Omental fat pad (tissue), 4 donors: ENCODE measurements at places on chromosomes 4 and X. TPM values are rescaled to one million over a fixed set of nuclear protein-coding genes. Genes with fewer than 3 reads are reported as not detected.

GRCh38 chr4:143404555-143404954 is 67.9 kb downstream of the GAB1 start:
- DNase-seq: no peak

XAGE1A gene
- not detected for total RNA-seq

IL9R gene
- total RNA-seq: not detected

DNA sequence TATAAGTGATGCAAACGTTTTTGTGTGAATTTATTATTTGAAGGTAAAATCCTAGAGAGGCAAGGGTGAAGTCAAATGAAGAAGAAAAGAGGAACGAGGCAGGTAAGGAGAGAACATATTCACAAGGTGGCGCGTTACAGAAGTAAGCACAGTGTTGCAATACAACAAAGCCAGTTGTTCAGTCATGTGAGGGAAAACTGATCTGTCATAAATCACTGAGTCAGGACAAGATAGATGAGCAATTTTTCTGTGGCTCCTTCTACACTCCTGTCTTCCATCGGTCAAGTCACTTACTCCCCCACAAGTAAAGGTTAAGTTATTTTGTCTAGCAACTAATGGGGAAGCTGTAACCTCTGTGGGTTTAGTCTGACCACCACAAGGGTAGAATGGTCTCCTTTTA is 203.0 kb upstream of the GK2 start:
- no peak for DNase-seq

DNA sequence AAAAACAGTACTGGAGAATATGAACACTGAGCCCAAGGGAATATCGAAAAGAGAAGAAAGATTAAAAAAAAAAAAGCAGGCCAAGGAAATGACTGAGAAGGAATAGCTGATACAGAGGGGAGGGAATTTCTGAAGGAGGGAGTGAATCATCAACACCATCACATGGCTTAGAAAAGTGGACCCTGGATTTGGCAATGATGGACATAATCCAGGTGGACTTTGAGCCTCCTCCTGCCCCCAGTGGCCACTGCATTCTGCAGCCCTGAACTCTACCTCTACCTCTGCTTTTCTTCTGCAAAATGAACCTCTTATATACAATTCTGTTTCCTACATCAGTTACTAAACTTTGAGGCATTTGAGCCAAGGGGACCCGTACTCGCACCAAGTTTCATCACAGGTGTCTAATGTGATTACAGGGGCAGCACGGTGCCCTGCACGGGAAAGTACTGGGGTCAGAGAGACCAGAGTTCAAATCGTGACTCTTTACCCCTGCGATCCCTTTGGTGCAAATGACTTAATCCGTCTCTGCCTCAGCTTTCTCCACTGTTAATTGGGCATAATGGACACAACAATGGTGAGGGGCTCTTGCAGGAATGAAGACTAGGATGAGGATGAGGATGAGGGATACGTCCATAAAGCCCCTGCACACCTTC is 1.1 kb downstream of the OCIAD2 start:
- DNase-seq: no peak

GRCh38 chr4:123480706-123481418 is 84.3 kb downstream of the SPRY1 start:
- DNase-seq: no peak

DNA sequence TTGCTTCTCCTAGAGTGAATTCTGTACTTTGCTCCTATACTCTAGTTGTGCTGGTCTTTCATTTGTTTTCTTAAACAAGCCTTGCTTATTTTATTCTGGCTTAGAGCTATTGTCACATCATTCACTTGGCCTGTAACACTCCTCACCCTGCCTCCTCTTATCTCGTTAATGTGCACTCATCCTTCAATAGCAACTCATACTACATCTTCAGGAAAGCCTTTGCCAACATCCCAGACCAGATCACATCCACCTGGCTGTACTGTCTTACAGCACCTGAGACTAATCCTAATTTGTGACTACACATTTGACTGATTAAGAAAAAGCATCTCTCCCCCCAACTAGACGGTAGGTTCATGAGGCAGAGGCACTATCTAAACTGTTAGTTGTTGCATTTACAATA is 80.8 kb downstream of the SLC7A11 start:
- DNase-seq: no peak

DNA sequence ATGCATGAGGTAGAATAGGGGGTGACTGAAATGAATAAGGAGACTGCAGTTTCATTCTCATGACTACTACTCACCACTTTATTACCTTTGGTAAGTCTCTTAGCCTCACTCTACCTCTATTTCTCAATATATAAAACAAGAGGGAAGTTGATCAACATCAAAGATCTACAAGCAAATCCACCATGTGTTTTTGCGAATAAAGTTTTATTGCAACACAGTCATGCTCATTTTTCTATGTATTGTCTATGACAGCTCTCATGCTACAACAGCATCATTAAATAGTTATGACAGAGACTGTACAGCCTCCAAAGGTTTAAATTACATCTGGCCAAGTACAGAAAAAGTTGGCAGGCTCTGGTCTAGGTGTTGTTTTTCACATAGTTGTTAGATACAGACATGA is 72.6 kb upstream of the CPEB2 start:
- no peak for DNase-seq

DUSP9 gene
- 2.3 TPM for total RNA-seq

DNA sequence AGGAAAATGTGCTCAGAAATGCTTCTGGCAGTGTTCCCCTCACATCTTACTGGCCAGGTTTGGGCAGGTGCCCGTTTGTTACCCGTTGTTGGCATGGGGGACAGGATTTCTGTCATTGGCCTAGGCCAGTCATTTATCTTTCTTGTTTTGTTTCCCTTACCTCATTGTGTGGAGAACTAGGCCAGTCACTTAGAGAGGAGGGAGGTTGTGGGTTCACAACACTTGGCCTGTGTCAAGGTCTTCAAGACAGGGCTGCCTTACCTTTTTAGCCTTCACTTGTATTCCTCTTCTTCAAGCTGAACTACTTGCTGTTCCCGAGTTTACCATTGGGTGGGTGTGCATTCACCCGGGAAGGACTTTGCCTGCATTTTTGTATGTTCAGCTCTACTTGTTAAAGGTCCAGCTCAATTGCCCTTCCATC is 17.7 kb downstream of the SNX25 start:
- no peak for DNase-seq

DNA sequence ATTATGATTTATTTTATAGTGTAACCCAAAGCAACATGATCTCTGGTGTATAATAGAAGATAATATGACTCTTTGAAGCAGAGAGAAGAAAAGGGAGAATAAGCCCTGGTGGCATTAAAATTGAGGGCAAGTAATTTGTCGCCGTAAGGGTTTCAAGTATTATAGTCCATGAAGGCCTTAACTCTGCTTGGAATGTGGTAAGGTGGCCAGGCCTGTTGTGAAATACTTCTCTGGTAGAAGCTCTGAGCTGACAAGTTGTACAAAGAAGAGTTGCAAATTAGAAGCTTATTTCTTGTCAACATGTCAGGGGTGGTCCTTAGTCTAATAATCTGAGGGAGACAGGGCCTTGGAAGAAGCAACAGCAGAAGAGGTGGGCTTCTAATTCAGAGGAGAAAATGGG is 151.7 kb upstream of the HHIP start:
- DNase-seq: no peak

SSX4B gene
- not detected for total RNA-seq

APLN gene
- total RNA-seq: 3.1 TPM

- no peak for DNase-seq
Measured at GRCh38 chr4:20698382-20698781, 1.9 kb upstream of the PACRGL start.

VCX2 gene
- total RNA-seq: not detected

DNA sequence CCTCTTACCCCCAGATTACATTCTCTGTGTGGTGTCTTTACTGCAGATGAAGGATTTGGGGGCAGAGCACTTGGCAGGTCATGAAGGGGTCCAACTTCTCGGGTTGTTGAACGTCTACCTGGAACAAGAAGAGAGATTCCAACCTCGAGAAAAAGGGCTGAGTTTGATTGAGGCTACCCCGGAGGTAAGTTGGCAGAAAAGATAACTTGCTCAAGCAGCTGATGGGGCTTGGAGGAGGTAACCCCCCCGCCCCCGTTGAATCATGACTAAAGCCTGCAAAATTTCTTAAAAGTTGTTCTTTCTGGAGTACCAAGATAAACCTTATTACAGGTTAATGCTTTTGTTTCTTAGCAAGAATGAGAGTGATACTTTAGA is 1.5 kb downstream of the CCNG2 start:
- no peak for DNase-seq

DNA sequence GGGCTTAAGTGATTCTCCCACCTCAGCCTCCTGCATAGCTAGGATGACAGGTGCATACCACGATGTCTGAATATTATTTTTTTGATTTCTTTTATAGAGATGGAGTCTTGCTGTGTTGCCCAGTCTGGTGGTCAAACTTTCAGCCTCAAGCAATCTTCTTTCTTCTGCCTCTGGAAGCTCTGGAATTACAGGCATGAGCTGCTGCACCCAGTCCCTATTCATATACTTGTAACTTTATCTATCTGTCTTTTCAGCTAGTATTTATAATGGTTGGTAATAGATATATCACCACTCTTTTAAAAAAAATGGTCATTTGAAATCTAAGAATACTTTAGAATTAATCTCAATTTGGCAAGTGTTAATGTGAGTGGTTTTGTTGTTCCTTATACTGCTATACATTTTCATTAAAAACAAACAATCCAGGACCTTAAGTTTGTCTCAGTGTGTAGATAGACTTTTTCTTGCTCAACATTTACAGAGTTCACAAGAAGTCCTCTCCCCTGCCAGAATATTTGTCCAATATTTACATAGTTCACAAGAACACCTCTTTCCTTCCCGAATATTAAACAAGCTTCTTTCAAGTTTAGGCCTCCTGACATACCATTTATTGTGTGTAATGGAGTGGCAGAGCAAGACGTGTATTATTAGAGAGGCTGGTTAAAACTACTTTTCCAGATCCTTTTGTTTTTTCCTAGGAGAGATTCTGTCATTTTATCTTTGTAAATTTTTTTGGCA is 1197.4 kb upstream of the ADGRL3 start:
- DNase-seq: no peak

GRCh38 chrX:105876658-105877057 is 54.3 kb downstream of the NRK start:
- no peak for DNase-seq

ACE2 gene
- 22.1 TPM for total RNA-seq

DNA sequence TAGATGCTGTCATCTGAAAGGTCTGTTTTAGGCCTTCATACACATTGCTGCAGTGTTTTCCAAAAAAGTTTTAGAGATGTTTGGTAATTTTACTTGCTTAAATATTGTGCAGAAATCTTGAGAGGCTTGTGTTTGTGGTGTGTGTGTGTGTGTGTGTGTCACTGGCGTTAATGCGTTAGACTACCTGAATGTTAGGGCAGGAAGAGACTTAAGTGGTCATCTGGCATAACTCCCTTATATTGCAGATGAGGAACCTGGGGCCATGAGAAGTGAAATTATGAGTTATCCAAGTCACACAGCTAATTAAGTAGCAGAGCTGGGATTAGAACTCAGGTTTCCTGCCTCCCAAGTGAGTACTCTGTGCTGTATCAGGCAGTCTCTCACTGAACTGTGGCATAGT is 1.4 kb downstream of the LSM6 start:
- no peak for DNase-seq

P2RY4 gene
- total RNA-seq: not detected

DNA sequence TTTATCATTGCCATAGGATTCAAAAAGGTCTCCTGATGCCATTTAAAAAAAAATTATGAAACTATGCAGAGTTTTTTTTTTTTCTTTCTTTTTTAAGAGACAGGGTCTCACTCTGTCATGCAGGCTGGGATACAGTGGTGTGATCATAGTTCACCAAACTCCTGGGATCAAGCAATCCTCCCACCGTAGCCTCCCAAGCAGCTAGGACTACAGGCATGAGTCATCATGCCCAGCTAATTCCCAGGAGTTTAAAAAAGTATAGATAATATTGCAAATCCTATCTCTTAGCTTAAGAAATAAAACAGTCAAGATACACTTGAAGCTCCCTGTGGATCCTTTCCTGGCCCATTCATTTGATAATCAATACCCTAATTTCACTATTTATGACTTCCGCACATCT is 58.6 kb upstream of the PRSS48 start:
- DNase-seq: no peak

DNA sequence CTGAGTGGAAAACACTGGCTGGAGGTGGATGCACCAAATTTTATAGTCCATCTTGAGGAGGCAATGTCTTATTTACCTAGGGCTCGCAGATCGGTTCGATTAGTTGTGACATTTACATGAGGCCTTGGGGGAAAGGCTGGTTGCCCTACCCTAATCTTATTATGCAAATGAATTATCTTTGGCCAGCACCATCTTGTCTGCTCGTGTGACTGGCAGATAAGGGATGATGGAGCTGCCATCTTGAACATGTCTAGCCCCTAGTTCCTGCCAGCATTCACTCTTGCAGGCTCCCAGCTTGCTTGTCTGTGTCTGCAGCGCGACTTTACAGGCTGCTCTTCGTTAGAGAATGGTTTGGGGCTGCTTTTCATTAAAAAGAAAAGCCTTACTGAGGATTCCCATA is 61.9 kb downstream of the SEC24B start:
- no peak for DNase-seq

DNA sequence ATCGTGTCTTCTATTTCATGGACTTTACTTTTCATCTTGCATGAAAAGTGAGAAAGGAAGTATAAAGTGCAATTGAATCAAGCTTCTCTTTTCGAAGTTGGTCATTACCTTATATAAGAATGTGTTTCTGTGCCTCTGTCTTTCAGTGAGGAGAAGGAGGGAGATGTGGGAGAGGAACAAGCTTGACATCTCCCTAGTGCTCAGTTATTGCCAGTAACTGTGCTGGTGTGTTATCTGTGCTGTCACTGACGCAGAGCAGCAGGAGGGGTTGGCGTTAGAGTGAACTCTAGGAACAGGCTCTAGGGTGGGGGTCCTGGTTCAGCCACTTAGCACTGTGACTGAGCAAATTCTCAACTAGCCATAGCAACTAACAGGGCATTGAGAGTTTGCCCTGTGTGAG is 34.0 kb upstream of the TBC1D9 start:
- DNase-seq: no peak
